Activated gamma-delta T cell treated with anti-CD3 and anti-CD28 coated beads, Interleukin-2, amount 50 U/mL, for 16 hours (primary cell): ENCODE measurements at places on chromosomes 2 and 18.

GRCh38 chr2:134949981-134950708 lies 31.5 kb downstream of the CCNT2 start:
- DNase-seq = no peak

DNA sequence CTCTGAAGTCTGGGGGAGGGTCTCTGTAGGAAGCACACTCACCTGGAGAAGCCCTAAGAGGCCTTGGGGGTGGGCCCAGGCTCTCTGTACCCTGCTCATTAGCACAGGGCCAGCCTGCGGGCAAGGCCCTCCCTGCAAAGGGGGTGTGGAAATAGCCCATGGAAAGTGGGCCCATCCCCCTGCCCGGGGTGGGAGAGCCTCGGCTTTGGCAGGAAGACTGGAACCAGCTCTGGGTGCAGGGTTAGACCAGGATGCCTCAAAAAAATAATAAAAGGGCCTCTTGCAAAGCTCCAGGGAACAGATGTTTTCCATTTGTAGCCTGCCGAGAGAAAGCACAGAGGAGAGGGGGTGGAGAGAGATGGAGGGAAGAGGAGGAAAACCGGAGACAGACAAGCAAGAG lies 98.7 kb downstream of the STPG4 start:
- no peak for DNase-seq

- DNase-seq = no peak
Observed at GRCh38 chr2:228657807-228658402, 476.4 kb upstream of the SPHKAP start.

DNA sequence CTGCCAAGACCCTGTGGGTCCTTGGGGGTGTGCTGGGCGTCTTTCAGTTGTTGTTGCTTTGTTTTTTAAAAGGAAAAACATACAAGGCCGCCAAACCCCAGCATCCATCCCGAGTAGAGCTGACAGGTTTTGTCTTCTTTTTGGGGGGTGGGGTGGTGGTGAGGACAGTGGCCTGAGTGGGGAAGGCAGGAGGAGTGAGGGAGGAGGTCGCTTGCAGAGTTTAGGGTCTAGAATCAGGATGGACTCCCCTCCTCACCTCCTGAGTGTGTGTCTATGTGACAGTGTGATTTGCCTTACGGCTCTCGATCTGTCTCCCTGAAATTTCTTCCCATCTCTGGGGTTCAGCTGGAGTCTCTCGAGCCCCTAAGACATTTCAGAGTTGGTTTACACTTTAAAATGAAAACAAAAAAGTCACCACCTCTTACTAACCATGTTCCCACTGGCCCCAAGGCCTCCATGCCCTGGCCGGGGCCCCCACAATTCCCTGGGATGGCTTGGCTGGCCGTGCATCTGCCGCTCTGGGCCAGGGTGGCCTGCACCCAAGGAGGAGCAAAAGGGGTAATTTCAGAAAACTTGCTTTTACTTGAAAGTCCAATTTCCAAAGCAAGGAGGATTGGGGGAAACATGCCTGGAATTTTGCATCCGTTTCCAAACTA lies 5.0 kb downstream of the SIX3 start:
- DNase-seq = no peak

GRCh38 chr2:217090024-217090473 lies 230.2 kb upstream of the TNP1 start:
- DNase-seq = no peak

GRCh38 chr2:172013396-172013795 lies 13.6 kb downstream of the METAP1D start:
- DNase-seq = no peak
